NCI-H1092 (cell line): ENCODE measurements at places on chromosomes 2 and 18.

DNA sequence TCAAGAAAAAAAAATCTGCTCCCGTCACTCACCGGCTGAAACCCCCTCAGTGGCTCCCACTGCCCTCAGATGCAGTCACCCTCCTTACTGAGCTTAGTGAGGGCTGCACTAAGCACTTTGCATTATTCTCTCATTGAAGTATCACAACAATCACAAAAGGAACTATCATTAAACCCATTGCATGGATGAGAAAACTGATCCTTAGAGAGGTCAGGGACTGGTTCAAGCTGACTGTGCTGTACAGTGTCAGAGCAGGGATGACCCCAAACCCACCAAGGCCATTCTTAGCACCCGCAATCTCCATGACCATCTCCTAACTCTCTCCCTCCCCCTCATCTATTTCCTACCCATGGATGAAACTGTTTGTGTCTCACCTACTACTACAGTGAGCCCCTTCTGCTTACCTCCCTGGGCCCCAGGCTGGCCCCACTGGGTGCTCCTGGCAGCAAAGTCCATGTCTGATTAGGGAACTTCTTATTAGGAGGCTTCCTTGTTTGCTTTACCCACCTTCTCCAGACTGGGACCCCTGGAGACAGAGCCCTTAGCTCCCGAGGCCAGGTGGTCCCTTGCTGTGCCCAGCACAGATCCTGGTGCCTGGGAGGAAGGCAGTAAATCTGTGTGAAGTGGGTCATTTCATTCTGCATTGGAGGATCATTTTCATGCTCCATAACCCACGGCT is 139.3 kb upstream of the ID2 start:
- no peak for DNase-seq

- no peak for DNase-seq
Measured at GRCh38 chr2:101332885-101333766, 24.6 kb upstream of the RNF149 start.

DNA sequence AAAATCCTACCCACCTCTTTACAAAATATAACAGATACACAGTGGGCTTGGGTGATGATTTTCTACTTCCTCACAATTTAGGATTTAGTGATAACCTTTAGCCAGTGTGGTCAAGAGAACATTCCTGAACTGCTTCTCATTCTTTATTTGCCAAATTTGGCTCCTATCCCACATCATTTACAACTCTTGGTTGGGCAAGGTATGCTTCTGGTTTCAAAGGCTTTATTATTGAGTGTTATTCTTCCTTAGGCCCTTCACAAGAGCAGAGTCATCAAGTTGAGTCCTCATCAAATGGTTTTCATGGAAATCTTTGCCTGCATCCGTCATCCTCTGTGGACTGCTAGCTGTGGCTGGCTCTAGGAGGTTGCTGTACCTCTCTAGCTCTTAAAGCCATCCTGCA is 472.0 kb upstream of the ETAA1 start:
- no peak for DNase-seq

GRCh38 chr18:10329101-10329500 is 125.3 kb upstream of the APCDD1 start:
- no peak for DNase-seq

DNA sequence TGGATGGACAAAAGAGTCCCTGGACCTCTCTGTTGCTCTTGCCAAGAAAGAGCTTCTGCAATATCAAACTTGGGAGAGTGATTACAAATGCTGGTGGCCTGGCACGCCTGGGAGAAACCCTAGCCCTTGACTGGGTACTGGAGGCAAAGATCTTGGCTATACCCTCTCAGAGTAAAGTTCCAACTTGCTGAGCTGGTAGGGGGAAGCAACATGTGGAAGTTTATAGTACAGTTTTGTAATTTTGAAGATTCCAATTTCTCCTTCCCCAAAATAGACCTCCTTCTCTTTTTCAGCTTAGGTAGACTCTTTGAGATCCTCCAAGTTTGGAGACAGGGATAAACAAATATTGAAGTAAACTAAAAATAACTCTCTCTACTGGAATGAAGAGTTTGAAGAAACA is 645.3 kb downstream of the NR4A2 start:
- DNase-seq = no peak

- DNase-seq = no peak
Measured at GRCh38 chr2:237616734-237617586, 10.4 kb upstream of the LRRFIP1 start.

- DNase-seq = no peak
Measured at GRCh38 chr2:223554923-223555322, 47.2 kb downstream of the SCG2 start.

GRCh38 chr2:231469583-231469950 is 5.3 kb upstream of the NCL start:
- no peak for DNase-seq
